ENCODE measurements at places on chromosomes 5 and 9.
A peak's percentile ranks its signal among the peaks of the same experiment; 100 is the strongest.

DNA sequence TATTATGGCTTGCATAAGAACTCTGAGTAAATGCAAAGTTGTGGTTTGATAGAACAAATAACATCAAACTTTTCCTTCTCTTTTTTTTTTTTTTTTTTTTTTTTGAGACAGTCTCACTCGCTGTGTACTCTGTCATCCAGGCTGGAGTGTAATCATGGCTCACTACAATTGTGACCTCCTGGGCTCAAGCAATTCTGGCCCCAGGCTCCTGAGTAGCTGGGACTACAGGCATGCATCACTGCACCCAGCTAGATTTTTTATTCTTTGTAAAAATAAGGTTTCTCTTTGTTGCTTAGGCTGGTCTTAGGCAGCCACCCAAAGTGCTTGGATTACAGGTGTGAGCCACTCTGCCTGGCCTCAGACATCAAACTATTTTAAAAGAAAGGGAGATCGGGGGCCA, 19.0 kb upstream of the PTGER4 start:
- DNase-seq, result no peak
- no peak overlapping the region for H3K4me3 ChIP-seq
- no peak overlapping the region for H3K27ac ChIP-seq
- H3K36me3 ChIP-seq, result no peaks in the 10 kb centered on the region

DNA sequence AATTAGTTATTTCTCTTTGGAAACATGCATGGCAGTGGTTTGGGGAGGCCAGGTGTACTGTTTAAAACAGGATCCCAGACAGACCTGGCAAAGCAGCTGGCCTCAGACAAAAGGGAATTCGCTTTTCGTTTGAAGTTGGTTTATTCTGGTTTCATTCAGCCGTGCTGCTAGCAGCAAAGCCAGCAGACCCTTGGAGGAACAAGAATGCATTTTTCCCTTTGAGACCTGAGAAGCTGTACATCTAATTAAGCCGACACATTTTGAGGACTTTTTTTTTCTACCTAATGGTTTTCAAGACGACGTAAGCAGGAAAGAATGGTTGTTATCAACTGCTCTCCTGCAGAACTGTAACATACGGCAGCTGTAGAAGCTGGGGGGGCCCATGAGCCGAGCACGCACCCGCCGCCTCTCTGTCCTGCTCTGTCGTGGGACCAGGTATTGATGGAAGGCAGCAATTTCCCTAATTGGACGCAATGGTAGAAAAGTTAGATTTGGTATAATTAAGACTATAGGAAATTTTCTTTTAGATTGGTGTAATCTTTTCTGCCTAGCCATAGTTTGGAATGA, 13.6 kb downstream of the PLEKHG4B start:
- peaks cover 3% of the 10 kb centered on the region for H3K27me3 ChIP-seq
- no peak for DNase-seq
- H3K27ac ChIP-seq, result no peak overlapping the region

DNA sequence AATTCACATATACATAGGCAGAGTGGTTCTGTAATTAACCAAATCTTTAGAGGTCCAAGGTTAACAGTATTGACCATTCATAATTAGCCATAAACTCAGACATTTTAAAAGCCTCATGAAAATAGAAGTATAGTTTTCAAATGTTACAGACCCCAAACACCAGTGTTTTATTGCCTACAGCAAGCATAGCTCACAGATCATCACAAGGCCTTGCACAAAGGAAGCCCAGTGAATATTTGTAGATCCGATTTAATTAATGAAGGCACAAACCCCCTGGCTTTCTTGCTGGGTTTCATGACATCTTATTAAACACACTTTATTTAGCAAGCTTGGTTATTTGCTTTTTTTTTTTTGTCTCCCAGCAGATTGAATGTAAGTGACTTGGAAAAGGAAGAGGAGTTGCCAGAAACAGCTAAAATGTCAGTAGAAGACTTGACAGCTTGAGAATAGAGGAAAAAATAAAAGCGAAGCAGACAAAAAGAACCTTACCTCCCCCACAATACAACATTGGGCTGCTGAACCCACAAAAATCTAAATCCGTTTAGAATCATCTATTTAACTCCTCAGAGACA, 283.9 kb upstream of the TNC start:
- H3K4me3 ChIP-seq, result no peak overlapping the region
- H3K27ac ChIP-seq, result no peak overlapping the region
- no peak for DNase-seq

GRCh38 chr5:112694853-112695709, 42.6 kb upstream of the APC start:
- H3K36me3 ChIP-seq, result no peaks in the 10 kb centered on the region
- peaks cover 33% of the 10 kb centered on the region for H3K27me3 ChIP-seq
- H3K27ac ChIP-seq, result no peak overlapping the region
- no peak overlapping the region for H3K4me3 ChIP-seq
- no peak for DNase-seq
- H3K4me1 ChIP-seq, result no peaks in the 10 kb centered on the region

- no peaks in the 10 kb centered on the region for H3K36me3 ChIP-seq
- peak overlapping the region; percentile 91 for H3K27ac ChIP-seq
- peaks cover 6% of the 10 kb centered on the region for H3K4me1 ChIP-seq
- peaks cover 2% of the 10 kb centered on the region for H3K27me3 ChIP-seq
Measured at GRCh38 chr5:65483546-65484346, 2.0 kb upstream of the ADAMTS6 start.

DNA sequence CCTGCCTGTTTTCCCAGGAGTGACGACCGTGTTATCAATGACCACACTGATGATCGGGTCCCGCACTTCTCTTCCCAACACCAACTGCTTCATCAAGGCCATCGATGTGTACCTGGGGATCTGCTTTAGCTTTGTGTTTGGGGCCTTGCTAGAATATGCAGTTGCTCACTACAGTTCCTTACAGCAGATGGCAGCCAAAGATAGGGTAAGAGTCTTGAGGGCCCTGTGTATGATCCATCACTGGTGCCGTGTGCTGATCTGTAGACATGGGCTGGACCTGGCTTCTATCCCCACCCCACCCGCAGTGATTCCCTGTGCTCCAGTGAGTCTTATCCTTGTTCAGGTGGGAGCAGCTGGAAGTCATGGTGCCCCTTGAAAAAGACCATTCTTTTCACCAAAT, 26.0 kb downstream of the GABRP start:
- no peaks in the 10 kb centered on the region for H3K4me1 ChIP-seq
- H3K27ac ChIP-seq, result no peak overlapping the region
- DNase-seq, result no peak
- H3K36me3 ChIP-seq, result no peaks in the 10 kb centered on the region

- no peak overlapping the region for H3K4me3 ChIP-seq
- DNase-seq, result no peak
- H3K27me3 ChIP-seq, result no peaks in the 10 kb centered on the region
- peaks cover 78% of the 10 kb centered on the region for H3K36me3 ChIP-seq
- peaks cover 1% of the 10 kb centered on the region for H3K4me1 ChIP-seq
Measured at GRCh38 chr5:111120911-111121310, 28.8 kb downstream of the WDR36 start.

DNA sequence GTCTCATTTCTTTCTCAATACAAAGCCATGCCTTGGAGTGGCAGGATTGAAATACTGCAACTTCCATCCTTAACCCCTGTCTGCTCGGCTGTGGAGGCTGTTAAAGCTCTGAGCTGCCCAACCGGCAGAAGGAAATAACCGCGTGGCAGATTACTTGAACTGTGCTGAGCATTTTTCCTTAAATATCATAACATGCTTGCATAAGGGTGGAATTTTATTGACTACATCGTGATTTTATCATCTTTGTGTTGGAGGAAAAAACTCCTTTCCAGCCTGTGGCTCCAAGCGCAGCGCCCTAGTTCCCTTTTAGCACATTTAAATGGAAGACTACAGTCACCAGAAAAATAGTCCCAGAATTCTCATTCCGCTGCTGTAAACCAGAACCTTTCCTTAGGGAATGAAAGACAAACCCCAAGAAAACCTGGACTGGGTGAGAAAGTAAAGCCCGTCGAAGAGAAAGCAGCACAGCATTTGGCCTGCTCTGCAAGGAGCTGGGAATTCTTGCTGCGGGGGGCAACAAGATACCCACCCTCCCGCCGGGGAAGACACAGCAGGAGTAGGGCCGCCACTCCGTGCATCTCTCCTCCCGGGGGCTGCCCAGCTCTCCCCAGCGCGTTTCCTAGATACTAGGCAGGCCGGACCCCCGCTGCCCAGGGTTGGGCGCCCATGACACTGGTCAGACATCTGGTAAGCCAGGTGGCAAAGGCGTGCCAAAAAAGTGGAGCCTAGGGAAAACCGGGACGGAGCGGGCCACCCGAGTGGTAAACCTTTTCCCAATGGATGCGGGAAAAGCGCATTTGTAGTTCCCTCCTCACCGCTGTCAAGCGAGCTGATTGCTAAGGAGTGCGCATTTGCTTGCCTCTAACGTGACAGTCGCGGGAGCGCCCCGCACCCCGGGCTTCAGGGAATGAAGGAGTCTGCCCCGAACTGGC, 1.3 kb downstream of the SHC3 start:
- DNase-seq, result no peak
- no peaks in the 10 kb centered on the region for H3K36me3 ChIP-seq
- peaks cover 9% of the 10 kb centered on the region for H3K4me1 ChIP-seq
- H3K27ac ChIP-seq, result no peak overlapping the region

- H3K4me1 ChIP-seq, result no peaks in the 10 kb centered on the region
- no peak overlapping the region for H3K27ac ChIP-seq
- no peaks in the 10 kb centered on the region for H3K36me3 ChIP-seq
- no peaks in the 10 kb centered on the region for H3K27me3 ChIP-seq
Measured at GRCh38 chr5:42436051-42436450, 12.8 kb downstream of the GHR start.

DNA sequence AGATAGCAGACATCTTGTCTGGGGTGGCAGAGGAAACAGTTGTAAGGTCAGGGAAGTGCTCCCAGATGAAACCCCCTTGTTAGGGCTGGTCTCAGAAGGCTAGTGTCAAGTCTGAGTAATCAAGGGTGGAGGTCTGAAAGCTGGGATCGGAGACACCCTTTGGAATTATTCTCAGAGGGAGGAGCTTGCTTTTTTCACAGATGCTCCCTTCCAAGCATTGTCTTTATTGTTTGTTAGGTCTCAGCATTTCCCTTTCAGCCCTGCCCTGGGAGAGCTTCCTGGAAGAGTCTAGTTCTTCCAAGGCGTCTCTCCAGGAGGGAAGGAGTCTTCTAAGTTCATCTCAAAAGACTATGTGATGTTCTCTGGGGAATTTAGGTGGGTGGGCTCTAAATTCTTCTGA, 3.2 kb downstream of the TEK start:
- no peak overlapping the region for H3K27ac ChIP-seq
- no peaks in the 10 kb centered on the region for H3K36me3 ChIP-seq
- H3K27me3 ChIP-seq, result peaks cover 4% of the 10 kb centered on the region
- H3K4me1 ChIP-seq, result no peaks in the 10 kb centered on the region
- H3K4me3 ChIP-seq, result no peak overlapping the region
- DNase-seq, result no peak

GRCh38 chr5:9782826-9783560, 152.8 kb upstream of the TAS2R1 start:
- DNase-seq, result no peak
- no peak overlapping the region for H3K27ac ChIP-seq
- no peak overlapping the region for H3K4me3 ChIP-seq
- H3K36me3 ChIP-seq, result peaks cover 5% of the 10 kb centered on the region

DNA sequence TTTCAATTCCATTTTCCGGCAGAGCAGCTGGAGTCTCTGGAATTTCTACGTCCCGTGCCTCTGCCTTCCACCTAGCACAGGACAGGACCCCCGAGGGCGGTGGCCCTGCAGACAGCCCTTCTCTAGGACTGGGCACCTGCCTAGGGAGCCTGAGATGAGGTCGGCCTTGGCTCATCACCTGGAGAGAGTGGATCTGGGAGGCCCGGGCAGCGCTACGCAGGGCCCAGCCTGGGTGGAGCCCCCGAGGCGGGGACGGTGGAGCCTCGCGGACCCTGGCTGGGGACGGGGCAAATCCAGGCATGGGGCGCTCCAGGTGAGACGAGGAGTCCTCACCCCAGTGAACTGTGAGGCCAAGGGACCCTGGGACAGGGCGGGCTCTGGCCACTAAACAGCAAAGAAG, 114.5 kb downstream of the MTRR start:
- H3K27me3 ChIP-seq, result peaks cover 3% of the 10 kb centered on the region
- no peak overlapping the region for H3K4me3 ChIP-seq
- H3K27ac ChIP-seq, result no peak overlapping the region
- no peaks in the 10 kb centered on the region for H3K4me1 ChIP-seq
- no peak for DNase-seq

DNA sequence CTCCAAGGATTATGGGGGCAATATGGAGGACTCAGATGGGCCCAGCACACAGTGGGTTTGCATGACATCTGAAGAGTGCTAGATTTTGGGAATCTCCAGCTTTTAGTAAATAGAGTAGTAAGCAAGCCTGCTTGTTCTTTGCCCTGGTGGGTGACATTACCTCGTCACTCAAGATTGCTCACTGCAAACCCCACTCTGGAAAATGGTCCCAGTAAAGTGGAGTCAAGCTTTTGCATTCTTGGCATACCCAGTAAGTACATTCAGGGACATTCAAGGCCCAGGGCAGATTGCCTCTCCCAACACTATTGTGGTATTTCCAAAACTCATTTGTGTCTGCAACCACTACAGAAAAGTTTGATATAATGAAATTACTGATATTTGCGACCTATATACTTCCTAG, 118.5 kb downstream of the INVS start:
- no peaks in the 10 kb centered on the region for H3K27me3 ChIP-seq
- peaks cover 10% of the 10 kb centered on the region for H3K36me3 ChIP-seq
- no peak overlapping the region for H3K4me3 ChIP-seq
- no peak overlapping the region for H3K27ac ChIP-seq
- DNase-seq, result no peak

GRCh38 chr5:67520161-67520908, 323.7 kb upstream of the CD180 start:
- no peak overlapping the region for H3K4me3 ChIP-seq
- H3K36me3 ChIP-seq, result no peaks in the 10 kb centered on the region
- DNase-seq, result no peak
- H3K4me1 ChIP-seq, result peaks cover 26% of the 10 kb centered on the region

DNA sequence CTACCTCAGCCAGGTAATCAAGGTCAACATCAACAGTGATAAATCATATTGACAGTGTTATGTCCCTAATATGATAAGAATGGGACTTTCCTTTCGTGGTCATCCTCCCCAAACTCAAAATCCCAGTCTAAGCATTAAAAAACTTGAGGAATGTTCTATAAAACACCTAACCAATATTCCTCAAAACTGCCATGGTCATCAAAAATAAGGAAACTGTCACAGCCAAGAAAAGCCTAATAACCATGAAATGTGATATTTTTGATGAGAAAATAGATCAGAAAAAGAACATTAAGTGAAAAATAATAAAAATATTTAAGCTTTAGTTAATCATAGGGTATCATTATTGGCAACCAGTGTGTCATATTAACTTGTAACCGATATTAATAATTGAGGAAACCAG, 232.1 kb upstream of the ATP10B start:
- H3K4me3 ChIP-seq, result no peak overlapping the region
- no peaks in the 10 kb centered on the region for H3K36me3 ChIP-seq
- no peak for DNase-seq
- no peaks in the 10 kb centered on the region for H3K4me1 ChIP-seq
- no peaks in the 10 kb centered on the region for H3K27me3 ChIP-seq

DNA sequence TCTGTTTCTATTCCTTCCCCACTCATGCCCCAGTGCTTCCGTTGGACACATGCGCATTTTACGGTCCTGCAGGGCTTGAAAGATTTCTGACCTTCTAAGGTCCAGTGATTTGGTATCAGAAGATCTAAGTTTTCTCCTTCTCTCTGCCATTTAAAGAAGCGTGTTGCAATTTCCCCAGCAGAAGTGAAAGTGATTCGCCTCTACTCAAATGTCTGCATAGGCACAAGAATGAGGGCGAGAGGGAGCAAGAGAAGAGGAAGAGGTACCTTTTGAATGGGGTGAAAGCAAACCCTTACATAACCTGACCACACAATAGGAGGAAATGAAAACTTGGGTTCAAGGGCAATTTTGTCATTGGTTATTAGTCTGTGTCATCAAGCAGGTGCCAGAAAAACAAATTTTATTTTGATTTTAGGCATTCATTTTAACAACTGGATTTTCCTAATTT, 31.7 kb upstream of the NR3C1 start:
- H3K27me3 ChIP-seq, result no peaks in the 10 kb centered on the region
- peaks cover 63% of the 10 kb centered on the region for H3K4me1 ChIP-seq
- peak overlapping the region; percentile 98 for H3K27ac ChIP-seq
- peak overlapping the region; percentile 96 for H3K4me3 ChIP-seq
- no peaks in the 10 kb centered on the region for H3K36me3 ChIP-seq
